ENCODE measurements at places on chromosomes 4 and X.
A peak's percentile ranks its signal among the peaks of the same experiment; 100 is the strongest.

- no peak for DNase-seq
These were observed 36.0 kb downstream of the LHFPL1 start for GRCh38 chrX:112643721-112644120.

GRCh38 chr4:81508411-81509185 lies 36.9 kb upstream of the RASGEF1B start:
- DNase-seq: peak; percentile 61

- no peak for DNase-seq
These were observed 57.0 kb upstream of the PROM1 start for GRCh38 chr4:16140879-16141249.

- no peak for DNase-seq
These were observed 34.3 kb downstream of the METAP1 start for GRCh38 chr4:99029852-99030251.

Measured in inflammatory macrophage (primary cell).